Kidney glomerular epithelial cell (primary cell): ENCODE measurements at places on chromosomes 3 and 15.

GRCh38 chr15:65374821-65375401 is 2.9 kb downstream of the IGDCC3 start:
- DNase-seq: peak; percentile 30

- no peak for DNase-seq
These were observed 103.7 kb downstream of the EFL1 start for GRCh38 chr15:82158811-82159210.

GRCh38 chr15:35168464-35168863 is 83.4 kb upstream of the NANOGP8 start:
- peak; percentile 19 for DNase-seq

- DNase-seq: no peak
These were observed 102.3 kb upstream of the NR2E3 start for GRCh38 chr15:71708051-71708429.

- no peak for DNase-seq
These were observed 294.8 kb downstream of the NR2F2 start for GRCh38 chr15:96625256-96625655.

- DNase-seq: no peak
These were observed 5.9 kb upstream of the POLG start for GRCh38 chr15:89340573-89340972.

DNA sequence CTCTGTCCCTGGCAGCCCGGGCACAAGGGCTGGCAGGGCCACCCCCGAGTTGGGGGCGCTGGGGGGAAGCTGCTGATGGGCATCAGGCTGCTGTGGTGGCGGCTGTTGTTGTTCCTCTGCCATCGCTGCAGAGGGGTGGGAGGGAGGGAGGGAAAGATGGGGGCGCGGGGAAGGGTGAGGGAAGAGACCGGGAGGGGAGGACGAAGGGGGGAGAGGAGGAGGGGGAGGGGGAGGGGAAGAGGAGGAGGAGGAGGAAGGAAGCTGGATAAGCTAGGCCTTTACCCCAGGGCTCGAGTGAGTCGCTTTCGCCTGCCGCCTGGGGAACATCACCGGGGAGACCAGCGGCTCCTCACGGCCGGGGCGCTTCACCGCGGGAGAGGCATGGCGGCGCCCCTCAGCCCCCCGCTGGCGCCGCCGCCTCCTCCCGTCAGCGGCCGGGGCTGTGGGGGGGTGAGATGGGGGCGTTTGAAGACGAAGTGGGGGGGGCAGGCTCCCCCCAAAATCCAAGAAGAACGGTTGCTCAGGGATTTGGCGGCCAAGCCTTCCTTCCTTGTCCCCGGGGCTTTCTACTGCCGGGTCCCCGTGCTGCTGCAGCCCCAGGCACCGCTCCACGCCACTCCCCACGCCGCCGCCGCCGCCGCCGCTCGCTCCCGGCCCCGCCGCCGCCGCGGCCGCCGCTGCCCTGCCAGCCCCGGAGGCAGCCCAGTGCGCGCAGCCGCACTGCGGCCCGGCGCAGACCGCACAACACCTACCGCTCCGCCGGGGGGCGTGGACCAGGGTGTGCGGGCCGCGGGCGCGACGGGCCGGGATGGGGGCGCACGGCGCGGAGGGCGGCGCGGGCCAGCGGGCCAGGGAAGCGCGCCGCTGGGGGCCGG is at the start of gene RFX7:
Gene RFX7 (minus strand): TSS at position 717 of the 875 bp plus-strand sequence. CDS start 594 bp downstream, at position 123.
- DNase-seq: peak; percentile 65

GRCh38 chr3:193978486-193978885 is 157.5 kb upstream of the HES1 start:
- DNase-seq: no peak
